ENCODE measurements at places on chromosomes 13 and 19.

DNA sequence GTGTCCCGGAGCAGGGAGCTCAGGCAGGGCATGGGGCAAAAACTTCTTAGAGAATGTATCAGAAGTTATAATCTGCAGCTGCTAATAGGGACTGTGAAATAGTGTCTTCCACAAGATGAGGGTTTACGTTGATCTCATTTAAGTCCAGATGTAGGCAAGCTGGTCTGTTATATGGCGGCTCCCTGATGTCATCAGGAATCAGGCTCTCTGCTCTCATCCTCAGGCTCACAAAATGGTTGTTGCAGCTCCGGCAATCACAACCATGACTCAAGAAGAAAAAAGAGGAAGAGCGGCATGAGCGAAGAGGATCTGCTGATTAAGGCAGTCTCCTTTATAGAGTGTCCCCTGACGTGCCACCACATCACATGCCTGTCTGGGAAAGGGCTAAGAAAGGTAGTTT lies 191.3 kb downstream of the KLF5 start:
- no peak for DNase-seq

DNA sequence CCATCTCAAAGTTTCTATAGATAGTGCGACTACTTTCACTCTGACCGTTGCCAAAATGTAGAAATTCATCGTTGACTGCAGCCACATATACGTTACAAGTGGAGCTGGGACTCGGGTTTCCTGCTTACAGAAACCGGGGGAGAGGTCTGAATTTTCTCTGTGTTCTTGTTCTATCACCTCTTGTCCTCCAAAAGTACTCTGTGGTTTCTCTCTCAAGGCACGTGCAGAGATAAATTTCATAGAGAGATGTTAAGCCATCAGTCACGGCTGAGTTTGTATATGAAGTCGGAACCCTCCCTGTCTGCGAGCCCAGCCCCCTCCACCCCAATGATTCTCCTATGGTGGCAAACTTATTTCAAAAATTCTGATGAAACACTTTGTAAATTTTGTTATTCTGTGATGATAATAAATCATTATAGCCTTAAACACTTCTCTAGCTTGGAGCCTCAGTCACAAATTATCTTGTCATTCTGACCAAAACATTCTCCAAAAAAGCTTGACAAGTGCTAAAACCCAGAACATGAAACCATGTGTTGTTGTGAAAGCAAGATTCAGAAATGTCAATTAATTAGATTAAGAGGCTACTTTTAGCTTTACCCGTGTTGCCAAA lies 87.5 kb downstream of the TSHZ3 start:
- DNase-seq: no peak

DNA sequence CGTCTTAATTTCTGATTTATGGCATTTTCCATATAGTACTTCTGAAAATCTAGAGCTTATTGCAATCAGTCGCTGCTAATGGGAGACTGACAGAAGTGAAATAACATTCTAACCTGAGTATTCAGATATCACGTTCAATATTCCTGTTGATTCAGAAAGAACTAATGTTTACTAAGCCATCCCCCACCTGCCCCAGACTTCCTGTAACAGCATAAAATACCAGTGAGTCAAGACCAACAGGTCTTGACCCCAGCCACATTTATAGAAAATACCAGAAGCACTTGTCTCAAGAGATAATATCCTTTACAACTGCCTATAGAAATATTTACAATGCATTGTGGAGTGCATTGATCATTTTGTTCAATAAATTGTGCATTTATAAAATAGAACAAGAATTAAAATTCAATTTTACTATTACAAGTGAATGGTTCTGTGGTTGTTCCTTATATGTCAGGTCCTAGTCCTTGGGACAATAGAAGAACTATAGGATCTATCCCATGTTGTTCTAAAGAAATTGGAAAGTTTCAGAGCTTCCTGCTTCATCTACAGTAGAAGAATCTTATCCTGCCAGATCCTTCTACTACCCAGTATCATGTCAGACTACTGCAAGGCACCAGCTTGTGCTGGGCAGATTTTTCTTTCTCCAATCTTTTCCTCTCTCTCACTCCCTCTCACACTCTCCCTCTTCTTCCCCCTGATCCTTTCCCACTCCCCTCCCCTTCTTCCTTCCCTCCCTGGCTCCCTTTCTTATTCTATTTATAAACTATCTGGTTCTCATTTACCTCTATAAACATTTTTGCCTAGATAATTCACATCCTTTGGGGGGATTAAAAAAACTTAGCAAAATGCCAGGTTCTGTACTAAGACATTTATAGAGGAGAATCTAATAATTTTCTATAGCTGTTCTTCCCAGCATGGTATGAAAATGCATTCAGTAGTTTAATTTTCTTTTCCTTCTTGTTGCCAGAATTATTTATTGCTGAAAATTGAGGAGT lies 629.9 kb downstream of the DIAPH3 start:
- DNase-seq: no peak

DNA sequence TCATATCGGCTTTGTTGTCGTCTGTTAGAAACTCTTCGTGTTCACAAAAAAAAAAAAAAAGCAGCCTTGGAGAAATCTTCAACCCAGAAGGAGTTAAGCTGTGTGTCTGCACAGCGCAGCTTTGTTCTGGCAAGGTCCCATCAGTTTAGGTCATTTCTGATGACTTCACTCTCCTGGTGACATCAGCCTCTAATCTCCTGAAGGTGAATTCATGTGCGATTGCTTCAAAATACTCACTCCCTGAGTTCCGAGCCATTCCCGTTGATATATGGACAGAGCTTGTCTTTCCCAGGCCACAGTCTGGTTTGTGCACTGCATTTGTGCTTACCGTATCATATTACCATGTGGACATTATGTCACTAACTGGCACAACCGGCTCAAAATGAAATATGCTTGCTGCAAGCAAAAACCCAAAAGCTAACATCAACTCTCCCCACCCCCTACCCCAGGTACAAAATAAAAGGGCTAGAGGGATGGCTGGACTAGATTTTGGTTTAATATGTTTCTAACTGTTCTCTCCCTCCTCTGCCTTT lies 342.4 kb downstream of the KCNRG start:
- DNase-seq: no peak

- peak; percentile 46 for DNase-seq
These were observed 55.2 kb downstream of the SPATA13 start for GRCh38 chr13:24215732-24216131.

DNA sequence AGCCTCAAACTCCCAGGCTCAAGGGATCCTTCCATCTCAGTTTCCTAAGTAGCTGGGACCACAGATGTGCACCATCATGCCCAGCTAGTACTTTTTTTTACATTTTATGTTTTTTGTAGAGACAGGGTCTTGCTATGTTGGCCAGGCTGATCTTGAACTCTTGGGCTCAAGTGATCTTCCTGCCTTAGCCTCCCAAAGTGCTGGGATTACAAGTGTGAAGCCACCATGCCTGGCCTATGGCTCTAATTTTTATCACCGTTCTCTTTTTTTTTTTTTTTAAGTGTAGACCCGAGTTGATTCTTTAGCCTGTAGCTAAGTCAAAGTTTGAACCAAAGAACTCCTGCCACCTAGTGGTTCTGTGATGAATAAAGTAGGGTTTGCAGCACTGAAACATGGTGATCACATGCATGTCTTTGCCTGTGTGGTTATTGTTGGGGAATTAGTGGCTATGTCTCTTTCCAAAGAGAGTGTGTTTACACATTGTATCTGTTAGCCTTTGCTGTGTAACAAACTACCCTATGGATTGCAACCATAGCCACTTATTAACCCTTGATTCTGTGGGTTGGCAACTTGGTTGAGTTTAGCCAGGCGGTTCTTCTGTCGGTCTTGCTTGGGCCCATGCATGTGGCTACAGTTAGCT lies 11.6 kb downstream of the NFILZ start:
- no peak for DNase-seq

- no peak for DNase-seq
These were observed 370.7 kb downstream of the COG6 start for GRCh38 chr13:40026174-40026585.

DNA sequence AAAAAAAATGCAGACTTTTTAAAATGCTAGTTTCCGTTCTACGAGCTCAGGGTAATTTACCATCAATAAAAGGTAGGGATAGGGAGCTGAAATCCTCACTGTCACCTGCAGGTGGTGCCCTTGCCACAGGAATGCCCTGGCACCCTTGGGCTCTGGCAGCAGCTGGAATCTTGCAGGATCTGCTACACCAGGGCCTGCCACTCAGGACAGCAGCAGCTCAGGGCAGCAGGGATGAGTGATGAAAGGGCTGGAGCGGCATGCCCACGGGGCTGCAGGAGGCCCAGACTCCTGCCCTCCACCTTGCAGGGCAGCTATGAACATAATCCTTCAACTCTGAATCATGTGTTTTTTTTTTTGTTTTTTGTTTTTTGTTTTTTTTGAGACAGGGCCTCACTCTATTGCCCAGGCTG lies 54.0 kb downstream of the GNG7 start:
- peak; percentile 83 for DNase-seq

DNA sequence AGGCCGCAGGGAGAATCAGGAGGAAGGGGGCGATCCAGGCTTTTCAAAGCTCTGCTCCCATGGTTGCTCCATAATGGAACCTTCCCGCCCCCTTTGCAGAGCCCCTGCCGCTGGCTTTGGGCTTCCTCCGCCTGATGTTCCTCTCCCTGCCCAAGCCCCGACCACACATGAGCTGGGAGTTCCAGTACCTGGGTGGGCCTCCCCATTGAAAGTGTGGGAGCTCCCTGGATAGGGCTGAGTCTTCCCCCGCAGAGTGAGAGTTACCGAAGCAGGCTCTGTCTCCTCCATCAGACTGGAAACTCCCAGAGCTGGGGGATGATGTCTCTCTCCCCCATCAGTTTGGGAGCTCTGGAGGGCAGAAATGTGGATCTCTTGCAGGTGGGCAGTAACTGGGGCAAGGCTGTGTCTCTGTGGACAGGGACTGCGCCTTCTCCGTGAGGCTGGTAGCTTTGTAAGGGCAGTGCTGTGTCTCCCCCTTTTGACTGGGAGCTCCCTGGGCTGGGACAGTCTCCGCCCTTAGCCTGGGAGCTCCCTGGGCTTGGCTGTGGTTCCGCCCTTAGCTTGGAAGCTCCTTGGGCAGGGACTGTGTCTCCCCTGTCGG lies 722 bp downstream of the DCAF15 start:
- DNase-seq: peak; percentile 77

GRCh38 chr13:61795580-61795979 lies 379.9 kb upstream of the PCDH20 start:
- DNase-seq: no peak

DNA sequence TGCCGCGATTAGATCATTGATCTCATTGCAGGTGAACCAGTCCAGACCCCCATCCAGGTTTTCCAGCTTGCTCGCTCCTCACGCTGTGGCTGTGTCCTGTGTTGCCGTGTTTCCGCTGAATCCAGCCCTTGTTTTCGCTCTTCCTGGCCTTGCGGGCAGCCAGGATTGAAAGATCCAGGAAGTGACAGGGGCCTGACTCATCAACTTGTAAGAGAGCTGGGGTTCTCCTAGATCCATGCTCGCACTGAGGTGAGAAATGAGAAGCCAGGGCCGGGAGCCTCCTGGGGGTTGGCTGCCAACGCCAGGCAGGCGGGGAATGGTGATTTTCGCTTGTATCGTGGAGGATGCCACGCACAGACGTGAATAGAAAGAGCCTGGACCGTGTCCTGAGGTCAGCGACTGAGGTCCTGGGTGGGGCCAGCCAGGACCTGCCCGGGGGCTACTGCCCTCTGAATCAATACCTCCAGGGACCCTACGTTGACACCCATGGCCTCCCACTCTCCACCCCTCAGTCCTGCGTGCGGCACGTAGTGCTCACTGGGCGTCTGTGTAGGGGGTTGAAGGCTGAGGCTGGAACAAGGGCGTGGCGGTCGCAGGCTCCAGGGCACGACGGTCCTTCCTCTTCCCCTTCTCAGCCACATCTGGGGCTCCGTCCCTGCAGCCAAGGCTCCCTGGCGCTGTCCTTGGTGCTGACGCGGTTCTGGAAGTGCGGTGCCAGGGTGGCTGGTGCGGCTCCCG lies 7.3 kb upstream of the PTPRH start:
- DNase-seq: peak; percentile 86

GRCh38 chr13:33172911-33173310 lies 112.6 kb downstream of the STARD13 start:
- DNase-seq: no peak

GRCh38 chr13:45511310-45512097 lies 46.8 kb downstream of the COG3 start:
- no peak for DNase-seq

DNA sequence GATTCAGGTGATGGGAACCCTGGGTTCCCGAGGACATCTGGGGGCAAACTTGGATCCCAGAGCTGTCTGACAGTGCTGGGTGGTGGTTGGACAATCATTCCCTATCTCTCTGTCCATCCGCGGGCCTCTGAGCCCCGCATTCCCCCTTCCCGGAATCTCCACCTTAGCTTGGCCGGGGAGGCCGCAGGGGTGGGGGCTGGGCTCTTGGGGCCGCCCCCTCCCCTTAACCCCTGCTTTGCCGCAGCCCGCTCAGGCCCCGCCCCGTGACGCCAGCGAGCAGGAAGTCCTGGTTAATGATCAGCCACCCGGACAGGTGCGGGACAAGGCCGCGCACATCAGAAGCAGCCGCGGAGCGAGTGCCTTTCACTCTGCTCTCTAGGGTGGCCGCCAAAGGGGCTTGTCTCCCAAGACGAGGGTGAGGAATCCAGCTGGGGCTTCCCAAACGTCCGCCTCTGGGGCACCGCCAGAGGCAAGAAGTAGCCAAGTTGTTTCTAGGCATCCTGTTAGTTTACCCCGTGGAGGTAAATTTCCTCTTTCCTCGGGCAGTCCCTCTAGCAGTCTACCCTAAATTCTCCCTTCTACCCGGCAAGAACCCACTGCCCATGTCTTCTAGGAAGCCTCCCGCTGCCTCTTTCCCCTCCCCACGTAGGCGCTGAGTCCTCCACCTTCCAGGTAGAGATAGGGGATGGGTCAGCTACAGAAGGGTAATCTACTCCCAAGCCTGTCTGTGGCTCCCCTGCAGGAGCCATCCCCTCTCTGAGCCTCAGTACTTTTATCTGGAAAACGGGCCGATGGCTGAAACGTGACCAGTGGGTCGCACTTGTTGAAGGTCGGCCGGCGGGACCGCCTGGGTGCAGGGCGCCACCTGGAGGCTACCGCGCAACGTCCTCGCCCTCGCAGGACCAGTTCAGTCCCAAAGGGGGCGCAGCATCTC lies 3.0 kb downstream of the IRF2BP1 start:
- peak; percentile 91 for DNase-seq

- no peak for DNase-seq
These were observed 5.2 kb downstream of the ITPKC start for GRCh38 chr19:40721936-40722661.

DNA sequence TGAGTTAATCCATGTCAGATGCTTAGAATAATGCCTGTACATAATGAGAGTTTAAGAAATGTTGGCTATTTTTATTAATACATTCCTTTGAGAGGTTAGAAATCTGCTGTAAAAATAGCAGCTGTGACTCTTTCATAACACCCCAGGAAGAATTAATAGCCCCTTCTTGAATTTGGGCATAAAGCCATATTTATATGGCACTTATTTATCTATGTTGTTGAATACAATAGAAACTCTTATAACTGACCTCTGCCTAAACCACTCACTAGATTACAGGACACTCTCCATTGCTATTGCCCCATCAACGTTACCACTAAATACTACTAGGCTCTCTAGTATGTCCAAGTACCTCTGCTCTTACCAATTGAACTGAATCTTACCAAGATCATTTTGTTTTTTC lies 16.3 kb downstream of the NEK5 start:
- no peak for DNase-seq

- peak; percentile 39 for DNase-seq
These were observed 1.7 kb upstream of the SBK3 start for GRCh38 chr19:55546822-55547614.

Data from left colon (tissue), 2 donors.